ENCODE measurements at places on chromosomes 5 and 9. TPM values are rescaled to one million over a fixed set of nuclear protein-coding genes. Genes with fewer than 3 reads are reported as not detected.

TAF11L5 gene
- not detected for total RNA-seq

UBAP2 gene
- 12.4 TPM for total RNA-seq

SPAG8 gene
- total RNA-seq = 0.82 TPM

IFNA13 gene
- not detected for total RNA-seq

ARID3C gene
- total RNA-seq = not detected

FAM169A gene
- 2.1 TPM for total RNA-seq

SHLD3 gene
- total RNA-seq = 1.4 TPM

PRDM9 gene
- total RNA-seq = not detected

PCSK5 gene
- total RNA-seq = 4.2 TPM

GDF9 gene
- total RNA-seq = 0.37 TPM

HTR1A gene
- total RNA-seq = not detected

SH3GL2 gene
- 0.47 TPM for total RNA-seq

HARS2 gene
- total RNA-seq = 8.2 TPM

FAM221B gene
- total RNA-seq = not detected

FBXW2 gene
- total RNA-seq = 21.5 TPM

HTR4 gene
- not detected for total RNA-seq

GRXCR2 gene
- not detected for total RNA-seq

OR1Q1 gene
- not detected for total RNA-seq

SPATA24 gene
- 1.8 TPM for total RNA-seq

MZB1 gene
- 0.67 TPM for total RNA-seq

TYRP1 gene
- not detected for total RNA-seq

MCTP1 gene
- 8.1 TPM for total RNA-seq

PCDHB9 gene
- 0.51 TPM for total RNA-seq

Measured in pancreas (tissue), 10 donors.